ENCODE measurements at places on chromosomes 5 and 9.
A peak's percentile ranks its signal among the peaks of the same experiment; 100 is the strongest.

DNA sequence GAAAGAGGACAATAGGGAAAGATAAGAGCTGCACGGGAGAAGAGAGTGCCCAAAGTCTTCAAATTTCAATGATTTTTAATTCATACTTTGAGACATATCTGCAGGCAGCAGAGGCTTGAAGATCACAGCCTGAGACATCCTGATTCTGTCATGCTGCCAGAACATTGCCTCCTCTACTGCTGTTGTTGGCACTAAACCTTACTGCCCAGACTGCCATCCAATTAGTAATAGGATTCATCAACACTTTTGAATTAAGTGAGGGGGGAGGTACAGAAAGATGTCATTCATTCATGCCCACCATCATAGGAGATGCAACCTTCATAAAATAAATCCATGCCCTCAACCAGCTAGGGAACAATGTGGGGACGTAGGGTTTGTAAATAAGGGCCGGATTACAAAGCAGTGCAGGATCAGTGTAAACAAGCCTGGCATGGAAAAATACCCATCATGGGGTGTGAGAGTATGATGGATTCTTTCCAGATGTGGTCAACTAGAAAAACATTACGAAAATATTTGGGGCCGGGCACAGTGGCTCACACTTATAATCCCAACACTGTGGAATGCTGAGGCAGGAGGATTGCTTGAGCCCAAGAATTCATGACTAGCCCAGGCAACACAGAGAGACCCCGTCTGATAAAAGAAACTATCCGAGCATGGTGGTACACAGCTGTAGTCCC is 122.1 kb upstream of the DAPK1 start:
- DNase-seq = no peak

GRCh38 chr5:167579693-167580055 is 711.8 kb upstream of the WWC1 start:
- DNase-seq = no peak

GRCh38 chr5:168198359-168198758 is 93.1 kb upstream of the WWC1 start:
- no peak for DNase-seq

DNA sequence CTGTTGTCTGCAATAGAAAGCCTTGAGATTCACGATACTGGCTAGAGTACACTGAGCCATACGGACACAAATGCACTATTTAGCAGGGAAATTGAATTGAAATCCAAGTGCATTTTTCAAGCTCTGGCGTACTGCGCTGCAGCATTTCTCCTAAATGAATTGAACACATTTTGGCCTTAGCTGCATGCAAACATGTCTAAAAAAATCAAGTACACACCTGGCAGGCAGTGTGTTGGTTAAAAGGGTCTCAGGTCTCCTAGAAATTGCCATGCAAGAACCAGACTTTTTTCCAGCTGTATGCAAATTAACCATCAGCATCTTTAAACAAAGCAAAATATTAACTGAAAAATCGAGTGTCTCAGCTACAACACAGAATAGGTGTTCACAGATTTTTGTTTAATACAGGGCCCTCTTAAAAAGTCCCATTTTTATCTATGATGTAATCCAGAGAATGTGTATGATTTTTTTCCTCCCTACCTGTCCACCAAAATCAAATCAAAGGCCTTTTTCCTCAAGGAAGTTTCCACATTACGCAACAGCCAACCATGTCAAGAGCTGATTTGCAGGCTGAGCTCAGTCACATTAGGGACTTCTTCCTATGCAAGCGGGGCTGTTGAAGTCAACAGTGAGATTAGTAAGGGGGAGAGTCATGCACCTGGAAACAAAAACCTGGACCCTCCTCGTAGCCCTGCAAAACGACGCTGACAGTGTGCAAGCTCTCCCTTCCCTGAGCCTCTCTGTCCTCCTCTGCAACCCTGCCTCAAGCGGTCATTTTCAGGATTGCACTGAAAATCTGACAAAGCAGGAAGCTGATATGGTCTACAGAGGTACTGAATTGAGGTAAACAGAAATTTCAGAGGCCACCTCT is 14.1 kb upstream of the SFXN1 start:
- peak; percentile 32 for DNase-seq

DNA sequence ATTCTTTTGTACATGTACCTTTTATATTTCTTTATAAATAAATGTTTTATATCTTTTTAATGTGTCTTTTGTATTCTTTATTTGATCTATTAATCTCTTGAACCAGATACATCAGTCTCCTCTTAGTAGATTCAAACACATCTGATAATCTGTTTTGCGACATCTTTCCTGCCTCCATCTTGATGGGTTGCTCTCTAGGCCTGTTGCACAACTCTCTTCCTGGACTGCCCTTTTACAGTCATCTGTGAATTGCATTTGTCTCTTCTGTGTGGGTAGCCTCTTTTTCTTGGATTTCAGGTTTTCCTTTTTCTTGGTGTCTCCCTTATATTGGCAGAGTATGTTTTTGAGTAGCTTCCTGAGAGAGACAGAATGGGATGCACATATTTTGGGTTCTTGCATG is 6.2 kb downstream of the ZFYVE16 start:
- no peak for DNase-seq

DNA sequence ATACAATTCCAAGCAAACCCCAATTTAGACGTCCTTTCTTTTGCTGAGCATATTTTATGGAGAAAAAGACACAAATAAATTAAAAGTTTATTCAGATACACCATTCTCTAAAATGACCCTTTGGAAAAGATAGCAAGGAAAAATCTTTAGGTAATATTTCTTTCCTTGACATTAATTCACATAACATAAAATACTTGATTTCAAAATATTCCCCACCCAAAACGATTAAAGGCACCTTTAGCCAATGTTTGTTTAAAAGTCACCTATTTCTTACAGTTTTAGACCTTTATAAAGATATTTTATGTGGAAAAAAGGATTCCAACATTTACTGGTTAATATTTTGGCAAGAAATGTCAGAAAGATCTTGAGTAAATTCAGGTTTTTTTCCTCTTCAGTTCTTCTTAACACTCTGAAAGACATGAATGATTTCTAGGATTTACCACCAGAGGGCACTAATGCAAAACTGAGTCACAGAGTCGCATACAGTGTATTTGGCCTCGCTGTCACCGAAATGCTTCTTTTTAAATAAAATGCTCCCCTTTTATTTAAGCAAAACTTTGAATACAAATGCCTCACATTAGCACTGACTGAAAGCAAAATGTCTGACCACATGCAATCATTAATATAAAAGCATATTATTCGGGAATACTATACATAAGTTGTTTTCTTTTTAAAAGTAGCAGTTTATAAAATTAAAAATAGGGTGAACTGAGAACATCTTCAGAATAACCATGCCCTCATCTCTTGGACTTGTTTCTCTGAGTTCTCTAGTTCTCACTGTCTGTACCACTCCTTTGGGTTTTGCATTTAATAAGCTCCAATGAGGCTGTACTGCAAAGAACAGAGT is 122.5 kb downstream of the SLC1A3 start:
- peak; percentile 49 for DNase-seq
